Caudate nucleus (tissue), 63 donors: ENCODE measurements at places on chromosomes 6 and 20.

- no peak for DNase-seq
These were observed 569.7 kb downstream of the NKAIN2 start for GRCh38 chr6:124373386-124373785.

DNA sequence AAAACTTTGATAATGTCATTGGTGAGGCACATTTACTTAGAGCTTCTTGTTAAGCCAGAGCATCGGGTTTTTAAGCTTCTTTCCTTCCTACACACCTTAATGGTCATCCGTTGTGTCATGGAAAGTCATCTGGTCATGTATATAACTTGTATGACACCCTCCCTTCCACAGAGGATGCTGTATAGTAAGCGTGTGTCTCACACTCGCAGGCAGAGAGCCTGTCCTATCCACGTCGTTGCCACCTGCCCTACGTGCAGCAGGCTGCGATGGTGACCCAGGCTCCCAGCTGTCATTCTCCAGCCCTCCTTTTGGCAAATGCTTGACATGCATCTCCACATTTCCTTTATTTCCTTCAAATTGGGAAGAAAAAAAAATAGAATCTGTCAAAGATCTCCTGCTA is 85.6 kb downstream of the MYB start:
- DNase-seq = no peak

DNA sequence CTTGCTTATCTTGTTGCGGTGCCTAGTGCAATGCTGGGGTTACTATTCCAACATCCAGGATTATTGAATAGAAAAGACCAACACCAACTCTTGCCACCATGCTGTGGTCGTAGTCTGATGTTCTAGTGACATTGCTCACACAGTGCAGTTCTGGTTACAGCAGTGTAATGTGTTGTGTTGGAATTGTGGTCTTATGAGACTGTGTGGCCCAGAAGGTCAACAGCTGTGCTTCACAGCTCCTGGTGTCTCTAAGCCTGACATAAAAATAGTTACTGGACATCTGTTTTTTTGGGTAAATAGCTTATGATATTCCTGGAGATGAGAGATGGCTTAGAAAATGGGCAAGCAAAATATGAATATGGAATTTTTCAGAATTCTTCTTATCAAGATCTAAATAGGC is 57.6 kb downstream of the SLC22A2 start:
- no peak for DNase-seq

GRCh38 chr6:144898741-144899140 is 613.6 kb downstream of the UTRN start:
- no peak for DNase-seq

DNA sequence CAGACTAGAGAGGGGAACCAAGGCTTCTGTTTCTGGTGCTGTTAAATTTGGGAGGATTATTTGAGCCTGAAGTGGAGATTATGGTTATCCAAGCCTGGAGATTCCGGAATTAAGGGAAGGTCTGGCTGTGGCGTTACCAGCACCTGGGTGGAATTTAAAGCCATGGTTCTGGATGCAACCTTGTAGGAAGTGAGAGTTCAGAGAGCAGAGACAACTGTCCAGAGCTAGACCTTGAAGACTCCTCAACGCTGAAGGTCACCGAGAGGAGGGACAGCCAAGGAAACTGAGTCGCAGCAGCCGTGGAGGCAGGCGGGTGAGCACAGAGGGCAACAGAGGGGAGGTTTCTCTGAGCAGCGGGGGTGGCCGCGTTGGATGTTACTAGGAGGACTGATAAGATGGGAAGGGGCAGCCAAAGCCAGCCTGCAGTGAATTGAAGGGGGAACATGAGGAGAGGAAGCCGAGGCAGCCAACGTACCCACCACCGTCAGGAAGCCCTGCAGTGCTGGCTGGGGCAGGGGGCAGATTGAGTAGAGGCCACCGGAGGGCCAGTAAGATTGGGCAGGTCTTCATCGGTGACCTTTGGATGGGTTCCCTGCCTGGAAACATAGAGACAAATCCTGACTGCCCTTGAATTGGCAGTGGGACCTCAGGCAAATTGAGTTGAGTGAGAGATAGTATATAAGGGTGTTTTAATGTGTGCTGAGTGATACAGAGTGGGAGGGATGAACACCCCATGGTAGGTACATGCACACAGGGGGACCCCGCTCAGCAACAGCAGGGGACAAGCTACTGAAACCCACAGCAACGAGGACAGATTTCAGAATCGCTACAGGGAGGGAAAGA is 90.3 kb downstream of the SNX5 start:
- no peak for DNase-seq

- DNase-seq = no peak
These were observed 10.7 kb downstream of the NELFCD start for GRCh38 chr20:58991715-58992114.

GRCh38 chr6:132703936-132704335 is 9.9 kb downstream of the VNN1 start:
- DNase-seq = no peak

- DNase-seq = no peak
These were observed 25.1 kb upstream of the TAF8 start for GRCh38 chr6:42025066-42025844.
